ENCODE measurements at places on chromosomes 6 and 20. TPM values are rescaled to one million over a fixed set of nuclear protein-coding genes. Genes with fewer than 3 reads are reported as not detected.

The FKBP1C gene
- not detected for total RNA-seq

The OXT gene
- not detected for total RNA-seq

The CST7 gene
- total RNA-seq: not detected

The PTGIS gene
- total RNA-seq: 37.0 TPM

The TFAP2D gene
- not detected for total RNA-seq

The CCR6 gene
- total RNA-seq: not detected

The CST4 gene
- total RNA-seq: not detected

The TCF15 gene
- 3.8 TPM for total RNA-seq

The RNF144B gene
- 8.2 TPM for total RNA-seq

The HLA-C gene
- total RNA-seq: 107 TPM

The GHRH gene
- not detected for total RNA-seq

The PPP1R3D gene
- 3.6 TPM for total RNA-seq

The PRDM13 gene
- total RNA-seq: 0.14 TPM

The DOK5 gene
- 10.1 TPM for total RNA-seq

The SRSF12 gene
- total RNA-seq: 4.0 TPM

The OR2J3 gene
- 0.30 TPM for total RNA-seq

The DAAM2 gene
- 3.1 TPM for total RNA-seq

The SPATA25 gene
- 3.7 TPM for total RNA-seq

The DSN1 gene
- total RNA-seq: 26.9 TPM

The CLIC5 gene
- total RNA-seq: 0.22 TPM

The NKX2-4 gene
- total RNA-seq: 0.11 TPM

The SPTLC3 gene
- total RNA-seq: 0.13 TPM

The CTSA gene
- total RNA-seq: 48.3 TPM

The IRF4 gene
- total RNA-seq: 2.2 TPM

The CCN6 gene
- total RNA-seq: not detected

The MLN gene
- not detected for total RNA-seq

The CNR1 gene
- 0.25 TPM for total RNA-seq

The IP6K3 gene
- total RNA-seq: 0.89 TPM

The MRS2 gene
- 71.1 TPM for total RNA-seq

The FGD2 gene
- 0.44 TPM for total RNA-seq

The POLR1C gene
- total RNA-seq: 32.8 TPM

The STK35 gene
- 35.9 TPM for total RNA-seq

The SPATA2 gene
- 11.3 TPM for total RNA-seq

The CLDN20 gene
- total RNA-seq: not detected

The SEMG1 gene
- total RNA-seq: 2.9 TPM

The EYS gene
- total RNA-seq: 0.18 TPM

The NINL gene
- total RNA-seq: 34.4 TPM

The MATN4 gene
- 2.2 TPM for total RNA-seq

The FRK gene
- 0.18 TPM for total RNA-seq

The CPNE5 gene
- 0.71 TPM for total RNA-seq

The PEX3 gene
- 15.7 TPM for total RNA-seq

The EBF4 gene
- total RNA-seq: 2.7 TPM

The IL17F gene
- total RNA-seq: not detected

The C20orf144 gene
- total RNA-seq: 0.21 TPM

The SUN5 gene
- not detected for total RNA-seq

The KIF25 gene
- total RNA-seq: 1.1 TPM

The C6orf132 gene
- 38.1 TPM for total RNA-seq

The ASIP gene
- not detected for total RNA-seq

The PIGT gene
- total RNA-seq: 67.7 TPM

The SLC26A8 gene
- total RNA-seq: 0.80 TPM

The TRMT11 gene
- total RNA-seq: 32.7 TPM

The ZBP1 gene
- not detected for total RNA-seq

The EEF1A2 gene
- total RNA-seq: 34.9 TPM

The SLC52A3 gene
- total RNA-seq: 7.3 TPM

The OR2B6 gene
- not detected for total RNA-seq

The PTCRA gene
- not detected for total RNA-seq
